ENCODE measurements at places on chromosomes 2 and 18.

- no peak for DNase-seq
Measured at GRCh38 chr2:216845426-216845825, 14.4 kb downstream of the TNP1 start.

- no peak for DNase-seq
Measured at GRCh38 chr2:130807659-130808385, 28.9 kb upstream of the ARHGEF4 start.

GRCh38 chr2:22110244-22110651 lies 986.5 kb downstream of the TDRD15 start:
- DNase-seq, result peak; percentile 77

- DNase-seq, result peak; percentile 21
Measured at GRCh38 chr2:136156411-136156810, 38.5 kb upstream of the CXCR4 start.

DNA sequence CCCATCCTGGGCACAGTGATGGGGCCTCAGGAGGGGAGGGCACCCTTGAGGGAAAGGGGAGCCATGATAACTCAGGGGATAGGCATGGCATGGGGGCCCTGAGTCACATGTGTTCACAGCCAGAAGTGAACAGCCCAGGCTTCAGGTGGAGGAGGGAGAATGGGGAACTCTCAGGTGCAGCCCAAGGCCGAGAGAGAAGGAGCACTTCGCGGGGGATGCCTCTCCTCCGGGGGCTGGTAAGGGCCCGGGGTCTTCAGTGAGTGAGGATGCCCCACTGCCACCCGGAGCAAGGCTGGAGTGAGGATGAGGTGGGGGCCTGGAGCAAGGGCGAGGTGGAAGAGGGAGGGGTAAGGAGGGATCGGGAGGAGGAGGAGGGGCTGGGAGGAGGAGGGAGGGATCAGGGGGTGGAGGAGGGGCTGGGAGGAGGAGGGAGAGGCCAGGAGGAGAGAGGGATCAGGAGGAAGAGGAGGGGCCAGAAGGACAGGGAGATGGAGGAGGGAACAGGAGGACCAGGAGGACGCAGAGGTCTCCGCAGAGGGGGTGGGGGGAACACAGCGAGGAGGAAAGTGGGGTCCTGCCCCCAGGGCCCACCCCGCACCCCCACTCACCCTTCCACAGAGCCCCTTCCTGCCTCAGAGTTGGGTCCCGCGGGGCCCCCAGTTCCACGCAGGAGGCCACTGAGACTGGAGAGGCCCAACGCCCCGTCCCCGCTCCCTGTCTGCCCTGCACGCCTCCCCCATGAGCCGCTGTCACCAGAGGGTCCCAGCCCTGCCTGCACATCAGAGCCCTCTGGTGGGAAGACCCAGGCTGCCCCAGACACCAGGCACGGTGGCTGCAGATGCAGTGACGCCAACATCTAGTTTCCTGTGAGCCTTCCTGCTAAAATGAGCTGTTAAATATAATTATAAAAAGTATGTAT lies 42.8 kb downstream of the RAMP1 start:
- no peak for DNase-seq

DNA sequence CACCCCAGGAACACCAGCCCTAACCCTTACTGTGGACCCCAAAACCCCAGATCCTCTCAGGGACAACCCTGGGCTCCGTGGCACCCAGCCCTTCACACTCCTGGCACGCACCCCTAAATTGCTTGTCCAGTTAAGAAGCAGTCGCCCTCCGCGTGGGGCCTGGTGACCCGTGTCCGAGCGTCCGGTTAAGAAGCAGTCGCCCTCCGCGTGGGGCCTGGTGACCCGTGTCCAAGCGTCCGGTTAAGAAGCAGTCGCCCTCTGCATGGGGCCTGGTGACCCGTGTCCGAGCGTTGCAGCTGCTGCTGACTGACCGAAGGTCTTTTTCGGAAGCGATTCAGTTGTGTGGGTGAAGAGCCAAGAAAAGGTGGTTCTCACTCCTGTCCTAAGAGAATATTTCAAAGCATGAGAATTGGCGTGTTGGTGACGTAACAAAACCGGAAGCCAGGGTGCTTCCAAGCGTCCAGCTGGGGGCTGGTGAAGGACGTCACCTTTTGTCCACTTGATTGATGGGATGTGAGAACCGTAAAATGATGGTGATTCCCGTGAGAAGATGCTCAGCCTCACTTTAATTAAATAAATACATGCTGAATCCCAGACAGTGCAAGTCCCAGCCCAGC lies 70.5 kb downstream of the KCNG2 start:
- no peak for DNase-seq

- DNase-seq, result no peak
Measured at GRCh38 chr18:66550366-66550765, 53.5 kb downstream of the CDH19 start.

DNA sequence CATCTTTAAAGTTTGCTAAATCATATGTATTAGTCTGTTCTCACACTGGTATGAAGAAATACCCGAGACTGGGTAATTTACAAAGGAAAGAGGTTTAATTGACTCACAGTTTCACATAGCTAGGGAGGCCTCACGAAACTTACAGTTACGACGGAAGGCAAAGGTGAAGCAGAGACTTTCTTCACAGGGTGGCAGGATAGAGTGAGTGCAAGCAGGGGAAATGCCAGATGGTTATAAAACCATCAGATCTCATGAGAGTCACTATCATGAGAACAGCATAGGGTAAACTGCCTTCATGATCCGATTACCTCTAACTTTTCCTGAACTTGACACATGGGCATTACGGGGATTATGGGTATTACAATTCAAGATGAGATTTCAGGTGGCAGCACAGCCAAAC lies 1075.2 kb upstream of the NRXN1 start:
- DNase-seq, result no peak

- no peak for DNase-seq
Measured at GRCh38 chr18:697800-698199, 14.6 kb downstream of the ENOSF1 start.

Measured in NCI-H1694 treated with DMSO at 0.1 percent for 48 hours (cell line).